ENCODE measurements at places on chromosomes 2 and 18.

DNA sequence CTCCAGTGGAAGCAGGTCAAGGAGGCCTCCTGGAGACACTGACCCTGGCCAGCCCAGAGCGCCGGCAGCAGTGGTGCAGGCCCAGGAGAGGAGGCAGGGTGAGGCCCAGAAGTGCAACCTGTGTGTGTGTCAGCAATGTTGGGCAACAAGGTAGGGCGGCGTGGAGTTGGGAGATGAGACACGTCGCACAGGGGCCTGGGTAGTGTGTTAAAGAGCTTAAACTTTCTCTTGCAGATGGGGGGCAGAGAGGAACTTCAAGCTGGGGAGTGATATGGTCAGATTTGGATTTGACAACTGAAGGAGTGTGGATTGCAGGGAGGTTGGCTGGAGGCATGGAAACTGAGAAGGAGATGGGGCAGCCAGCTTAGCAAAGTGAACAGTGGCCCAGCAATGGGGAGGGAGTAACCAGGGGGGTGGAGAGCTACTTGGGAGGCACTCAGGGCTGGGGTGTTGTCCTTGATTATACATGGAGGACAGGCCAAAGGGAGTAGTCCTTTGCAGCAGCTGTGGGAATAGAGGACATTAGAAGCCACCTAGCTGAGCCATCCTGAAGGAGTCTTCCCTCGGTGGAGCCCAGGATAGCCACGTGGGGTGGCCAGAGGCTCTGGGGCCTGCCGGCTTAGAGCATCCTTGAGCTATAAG is 278.6 kb upstream of the HS6ST1 start:
- no peak for DNase-seq

DNA sequence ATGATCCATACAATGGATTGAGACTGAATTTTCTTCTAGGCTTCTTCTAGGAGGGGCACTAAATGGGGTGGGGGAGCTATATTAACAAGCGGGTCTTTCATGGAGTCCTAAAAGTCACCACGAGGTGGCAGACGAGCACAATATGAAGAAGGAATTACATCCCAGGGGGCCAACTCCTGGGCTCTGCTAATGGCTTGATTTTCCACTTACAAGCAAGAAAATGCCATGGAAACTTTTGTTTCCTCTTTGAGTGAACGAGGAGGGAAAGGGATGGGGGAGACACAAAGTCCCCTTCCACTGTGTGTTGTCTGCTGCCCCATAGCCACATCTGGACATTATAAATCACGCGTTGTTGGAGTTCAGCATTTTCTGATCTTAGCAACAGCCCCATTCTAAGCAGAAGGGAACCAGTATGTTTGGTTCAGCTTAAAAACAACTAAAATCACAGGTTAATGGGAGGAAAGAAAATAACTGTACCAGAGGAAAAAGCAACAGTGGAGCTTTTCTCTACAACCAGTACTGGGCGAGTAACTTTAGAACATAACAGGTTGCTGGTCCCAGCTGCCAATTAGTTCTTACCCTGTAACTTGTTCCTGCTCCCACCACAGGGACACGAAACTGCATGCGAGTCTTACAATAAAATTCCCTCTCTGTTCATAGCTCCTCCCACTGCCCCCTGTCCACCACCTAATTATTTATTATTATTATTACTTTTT is 285.0 kb upstream of the PARD3B start:
- peak; percentile 78 for DNase-seq

DNA sequence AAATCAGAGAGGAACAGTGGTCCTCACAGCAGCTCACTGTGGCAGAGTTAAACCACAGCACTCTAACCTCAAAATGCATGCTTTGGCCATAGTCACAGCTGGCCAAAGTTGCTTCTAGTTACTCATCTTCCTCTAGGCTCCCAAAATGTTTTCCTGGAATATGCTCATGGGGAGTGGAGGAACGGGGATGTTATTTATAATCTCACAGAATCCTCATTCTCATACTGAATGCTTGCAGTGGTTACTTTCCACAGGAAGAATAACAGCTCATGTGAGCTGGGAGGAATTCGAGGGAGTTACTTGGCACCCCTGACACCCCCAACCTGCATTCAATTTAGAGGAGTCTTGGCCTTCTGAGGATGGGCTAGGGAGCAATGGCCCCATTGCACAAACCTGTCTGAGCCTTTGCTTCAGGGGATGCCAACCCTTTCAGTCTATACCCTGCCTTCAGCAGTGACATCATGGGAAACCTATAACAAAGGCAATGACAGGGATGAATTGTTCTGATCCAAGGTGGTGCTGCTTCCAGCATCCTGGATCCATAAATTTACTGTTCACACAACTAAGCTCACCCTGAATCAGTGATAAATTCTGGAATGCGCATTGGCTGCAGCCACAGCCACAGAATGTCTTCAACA is 22.4 kb upstream of the CCBE1 start:
- DNase-seq: no peak

DNA sequence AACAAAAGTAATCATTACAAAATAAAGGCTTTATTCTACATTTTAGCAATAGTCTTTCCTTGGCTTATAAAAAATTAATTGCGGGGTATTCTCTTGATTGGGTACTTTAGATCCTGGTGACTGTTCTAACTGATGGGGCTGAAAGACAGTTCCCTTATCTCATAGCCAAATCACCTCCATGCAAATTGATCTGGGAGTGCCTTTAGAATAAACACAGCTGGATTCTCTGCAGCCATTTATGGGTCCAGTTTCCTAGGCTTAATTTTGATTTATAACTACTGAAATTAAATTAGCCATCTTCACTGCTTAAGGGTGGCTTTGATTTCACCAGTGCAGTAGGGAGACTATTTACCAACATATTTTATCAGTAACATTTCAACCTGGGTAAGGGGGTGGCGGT is 337.1 kb downstream of the NRXN1 start:
- no peak for DNase-seq

DNA sequence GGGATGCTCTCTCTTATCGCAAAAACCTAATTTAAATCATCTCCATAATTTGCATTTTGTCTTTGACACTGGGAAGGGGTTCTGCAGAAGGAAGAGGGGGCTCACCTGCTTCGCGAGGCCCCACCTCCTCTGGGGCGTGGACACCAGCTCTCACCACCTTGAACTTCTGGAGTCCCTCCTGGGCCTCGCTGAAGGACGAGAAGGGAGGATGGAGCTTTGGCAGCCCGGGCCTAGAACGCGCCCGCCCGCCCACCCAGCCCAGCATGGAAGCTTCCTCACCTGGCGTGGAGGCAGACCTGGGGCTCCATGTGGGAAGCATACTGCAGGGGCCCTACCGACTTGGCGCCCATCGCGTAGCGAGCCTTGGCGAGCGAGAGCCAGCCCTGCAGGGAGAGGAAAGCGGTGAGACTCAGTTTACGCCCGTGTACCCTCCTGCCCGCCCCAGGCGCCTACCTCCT is 1.1 kb upstream of the IMP4 start:
- DNase-seq: peak; percentile 34

DNA sequence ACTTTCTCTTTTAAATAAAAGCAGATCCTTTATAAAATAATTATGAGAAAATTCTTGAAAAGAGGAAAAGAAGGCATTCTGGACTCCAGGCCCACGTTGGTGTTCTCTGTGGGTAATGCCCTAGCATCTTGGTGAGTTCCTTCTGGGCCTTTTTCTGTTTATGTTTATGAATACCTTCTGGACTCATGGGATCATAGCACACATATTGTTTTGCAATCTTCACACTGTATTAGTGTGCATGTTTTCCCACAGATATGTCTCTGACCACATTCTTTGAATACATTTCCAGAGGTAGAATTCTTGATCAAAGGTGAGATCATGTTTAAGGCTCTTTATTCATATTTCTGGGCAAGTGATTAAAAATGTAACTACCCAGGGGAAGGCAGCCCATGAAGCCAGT is 15.9 kb downstream of the GLI2 start:
- DNase-seq: no peak

GRCh38 chr2:138147796-138148195 is 183.5 kb downstream of the HNMT start:
- no peak for DNase-seq
